ENCODE measurements at places on chromosomes 12 and 14.

- peak; percentile 80 for DNase-seq
Observed at GRCh38 chr12:99670635-99671034, 23.1 kb downstream of the GARIN6 start.

DNA sequence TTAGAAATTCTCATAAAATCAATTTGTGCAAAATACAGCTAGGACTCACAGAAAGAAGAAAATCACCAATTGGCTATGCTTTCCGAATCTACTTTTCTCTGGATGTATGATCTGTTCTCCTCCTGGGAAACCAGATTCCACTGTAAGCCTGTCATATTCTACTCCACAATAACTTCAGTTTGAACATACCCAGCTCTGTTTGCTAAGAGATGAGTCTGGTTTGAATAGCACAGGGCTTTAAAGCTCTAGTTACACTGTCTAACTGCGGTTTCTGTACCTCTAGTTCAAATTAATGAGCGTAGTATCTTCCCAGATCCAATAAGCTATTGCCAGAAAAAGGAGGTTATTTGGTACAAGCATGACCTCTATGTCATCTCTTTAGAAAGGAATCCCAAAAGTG is 270.1 kb downstream of the DAD1 start:
- DNase-seq: no peak

DNA sequence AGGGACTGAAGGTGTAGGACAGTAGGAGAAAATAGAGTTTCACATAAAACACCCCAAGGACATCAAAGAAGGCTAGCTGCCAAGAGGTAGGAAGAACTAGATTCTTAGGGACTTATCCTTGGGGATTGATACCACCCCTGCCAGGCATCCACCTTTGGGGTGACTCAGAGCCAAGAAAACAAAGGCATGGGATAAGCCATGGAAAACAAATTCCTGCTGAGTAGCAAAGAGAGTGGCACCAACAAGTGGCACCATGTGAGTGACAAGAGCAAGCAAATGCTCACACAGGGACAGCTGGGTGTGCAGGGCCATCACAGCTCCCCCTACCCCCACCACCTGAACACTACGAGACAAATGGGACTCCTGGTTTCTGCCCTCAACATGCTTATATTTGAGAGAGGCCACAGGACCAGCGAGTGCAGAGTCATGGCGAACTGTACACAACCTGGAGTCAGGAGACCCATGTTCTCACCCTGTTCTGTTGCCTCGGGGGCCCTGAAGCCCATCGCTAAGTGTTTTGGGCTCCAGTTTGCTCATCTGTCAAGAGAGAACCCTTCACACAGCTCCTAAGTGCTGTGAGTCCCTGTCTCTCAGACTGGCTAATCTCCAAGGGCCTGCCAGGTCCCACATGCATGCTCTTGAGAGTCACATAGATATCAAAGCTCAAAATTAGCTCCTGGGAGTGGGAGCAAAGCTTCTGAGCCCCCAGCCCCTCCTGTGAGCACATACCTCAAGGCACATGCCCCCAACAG is 91.9 kb downstream of the DPF3 start:
- DNase-seq: peak; percentile 25

GRCh38 chr14:103819503-103820307 is 27.7 kb downstream of the PPP1R13B start:
- no peak for DNase-seq

GRCh38 chr12:59665701-59666100 is 69.9 kb downstream of the SLC16A7 start:
- DNase-seq: no peak

DNA sequence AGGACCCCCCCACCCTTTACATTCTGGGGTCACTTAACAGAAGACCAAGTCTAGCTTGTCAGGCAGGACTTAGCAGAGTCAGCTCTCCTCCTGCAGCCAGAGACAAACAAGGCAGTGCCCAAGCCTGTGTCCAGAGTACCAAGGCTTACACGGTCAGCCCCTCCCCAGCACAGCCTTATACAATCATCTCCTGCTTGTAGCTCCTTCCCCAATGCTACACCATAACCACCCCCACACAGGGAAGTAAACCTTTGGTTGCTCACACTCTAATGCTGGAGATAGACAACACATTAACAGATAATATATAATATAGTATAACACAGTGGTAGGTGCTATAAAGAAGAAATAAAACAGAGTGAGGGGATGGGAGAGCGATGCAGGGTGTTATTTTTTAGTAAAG is 175.4 kb upstream of the PWP1 start:
- no peak for DNase-seq

GRCh38 chr14:88998027-88998426 is 173.6 kb downstream of the TTC8 start:
- no peak for DNase-seq

- peak; percentile 3 for DNase-seq
Observed at GRCh38 chr12:2092890-2093289, 40.1 kb downstream of the CACNA1C start.

DNA sequence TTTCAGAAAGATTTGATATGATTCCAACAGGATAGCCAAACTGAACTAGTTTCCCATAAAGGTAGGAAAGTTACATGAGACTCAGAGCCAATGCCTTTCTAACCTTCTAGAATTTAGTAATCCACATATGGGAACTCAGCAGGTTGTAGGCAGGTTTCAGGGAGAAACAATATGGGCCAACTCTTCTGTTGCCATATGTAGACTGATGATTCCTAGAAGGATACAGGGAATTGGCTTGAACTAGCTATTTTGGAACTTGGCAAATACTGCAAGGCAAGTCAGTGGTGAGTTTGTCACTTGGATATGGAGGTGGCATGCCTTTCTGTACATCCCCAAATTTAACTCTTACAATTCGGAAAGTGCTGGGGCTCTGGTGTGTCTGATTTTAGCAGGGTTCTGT is 15.5 kb downstream of the SUDS3 start:
- DNase-seq: no peak

GRCh38 chr14:68569970-68570409 is 222.9 kb downstream of the ZFP36L1 start:
- DNase-seq: no peak

DNA sequence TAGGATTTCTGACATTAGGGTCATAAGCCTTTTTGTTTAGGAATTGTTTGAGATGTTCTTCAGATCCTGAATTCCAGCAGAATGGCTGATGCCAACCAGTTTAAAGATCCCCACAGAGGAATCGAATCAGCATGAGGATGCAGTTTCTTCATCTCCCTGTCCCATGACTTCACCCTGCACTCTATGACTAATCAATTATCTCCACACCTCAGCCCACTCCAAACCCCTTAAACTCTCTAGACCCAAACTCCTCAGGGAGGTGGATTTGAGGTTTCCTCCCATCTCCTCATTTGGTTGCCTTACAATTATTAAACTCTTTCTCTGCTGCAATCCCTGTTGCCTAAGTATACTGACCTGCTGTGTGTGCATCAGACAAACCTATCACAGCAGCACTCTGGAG is 86.5 kb upstream of the CRY1 start:
- no peak for DNase-seq

DNA sequence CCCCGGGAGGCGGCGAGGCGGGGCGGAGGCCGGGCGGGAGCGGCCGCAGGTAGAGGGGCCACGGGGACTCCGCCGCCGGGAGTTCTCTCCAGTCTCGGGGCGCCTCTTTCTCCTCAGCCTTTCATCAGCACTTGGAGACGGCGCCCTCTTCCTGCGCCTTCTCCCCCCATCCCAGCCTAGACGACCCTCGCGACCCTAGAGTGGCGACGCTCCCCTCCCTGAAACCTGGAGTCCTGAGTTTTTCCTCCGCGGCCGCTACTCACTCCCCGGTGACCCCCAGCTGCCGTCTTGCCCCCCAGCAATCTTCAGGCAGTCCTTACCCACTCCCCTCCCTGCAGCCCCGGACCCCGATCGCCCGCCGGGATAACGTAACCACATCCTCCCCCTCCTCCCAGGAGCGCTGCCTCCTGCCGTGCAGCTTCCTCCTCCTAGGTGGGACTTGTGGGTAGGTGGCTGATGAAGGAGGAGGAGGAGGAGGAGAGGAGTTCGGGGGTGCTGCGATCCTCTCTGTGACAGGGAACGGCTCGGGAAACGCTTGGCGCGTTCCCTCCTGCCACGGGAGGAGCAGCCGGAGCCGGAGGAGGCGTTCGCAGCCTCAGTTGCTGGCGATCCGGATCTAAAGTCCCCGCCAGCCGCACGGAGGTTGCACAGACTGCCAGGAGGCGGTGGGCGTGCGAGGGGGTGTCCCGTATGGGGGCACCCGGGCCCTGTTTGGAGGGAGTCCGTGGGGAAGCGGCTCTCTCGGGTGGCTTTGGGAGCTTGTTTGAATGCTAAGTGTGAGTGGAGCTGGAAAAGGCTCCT is 891 bp downstream of the PLEKHA5 start:
- no peak for DNase-seq

GRCh38 chr14:25557466-25557865 is 507.5 kb upstream of the STXBP6 start:
- DNase-seq: no peak

- DNase-seq: no peak
Observed at GRCh38 chr12:42705863-42706262, 116.3 kb upstream of the PRICKLE1 start.

Measured in kidney glomerular epithelial cell (primary cell).